Osteocyte (in vitro differentiated cells): ENCODE measurements at places on chromosomes 6 and 20. TPM values are rescaled to one million over a fixed set of nuclear protein-coding genes. Genes with fewer than 3 reads are reported as not detected.

GRCh38 chr20:25491446-25492038, 84.1 kb downstream of the GINS1 start:
- no peaks in the 10 kb centered on the region for H3K27me3 ChIP-seq
- DNase-seq: no peak
- no peak overlapping the region for H3K27ac ChIP-seq
- no peak overlapping the region for H3K4me3 ChIP-seq

DNA sequence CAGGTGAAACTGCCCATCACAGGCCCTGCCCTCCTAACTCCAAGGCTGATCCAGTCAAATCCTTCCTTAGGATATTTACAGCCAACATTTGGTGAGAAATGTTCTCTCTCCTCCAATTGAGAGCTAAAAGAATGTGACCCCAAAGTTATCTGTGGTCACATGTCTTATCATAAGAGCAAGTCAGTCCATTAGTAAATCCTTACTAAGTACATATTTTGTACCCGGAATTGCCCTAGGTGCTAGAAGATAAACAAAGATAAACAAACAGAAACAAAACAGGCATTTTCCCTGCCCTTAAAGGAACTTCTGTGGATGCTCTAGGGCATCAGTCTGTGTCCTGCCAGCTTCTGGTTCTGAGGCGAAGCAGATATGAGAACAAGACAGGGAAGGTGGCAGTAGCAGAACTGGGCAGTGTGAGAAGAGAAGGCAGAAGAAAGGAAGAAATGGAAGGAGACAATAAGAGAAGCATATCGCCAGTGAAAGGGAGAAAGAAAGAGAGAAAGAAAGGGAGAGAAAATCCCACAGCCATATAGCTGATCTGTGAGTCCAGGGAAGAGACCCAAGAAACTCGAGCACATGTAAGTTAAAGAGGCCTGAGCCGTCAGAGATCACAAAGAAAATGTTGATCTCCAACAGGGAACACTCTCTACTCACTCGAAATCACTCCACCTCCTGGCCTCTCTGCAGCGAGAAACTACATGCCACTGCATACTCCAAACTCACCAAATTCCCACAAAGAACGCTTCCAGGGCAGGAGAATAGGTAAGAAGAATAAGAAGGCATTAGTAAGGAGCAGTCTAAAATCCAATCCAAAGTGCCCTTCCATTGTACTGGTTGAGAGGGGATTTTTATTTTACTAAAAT, 41.7 kb downstream of the CDK5RAP1 start:
- H3K27ac ChIP-seq: no peak overlapping the region
- H3K4me3 ChIP-seq: no peak overlapping the region
- peaks cover 52% of the 10 kb centered on the region for H3K36me3 ChIP-seq

GRCh38 chr6:21284166-21284565, 309.4 kb upstream of the SOX4 start:
- no peaks in the 10 kb centered on the region for H3K36me3 ChIP-seq

DNA sequence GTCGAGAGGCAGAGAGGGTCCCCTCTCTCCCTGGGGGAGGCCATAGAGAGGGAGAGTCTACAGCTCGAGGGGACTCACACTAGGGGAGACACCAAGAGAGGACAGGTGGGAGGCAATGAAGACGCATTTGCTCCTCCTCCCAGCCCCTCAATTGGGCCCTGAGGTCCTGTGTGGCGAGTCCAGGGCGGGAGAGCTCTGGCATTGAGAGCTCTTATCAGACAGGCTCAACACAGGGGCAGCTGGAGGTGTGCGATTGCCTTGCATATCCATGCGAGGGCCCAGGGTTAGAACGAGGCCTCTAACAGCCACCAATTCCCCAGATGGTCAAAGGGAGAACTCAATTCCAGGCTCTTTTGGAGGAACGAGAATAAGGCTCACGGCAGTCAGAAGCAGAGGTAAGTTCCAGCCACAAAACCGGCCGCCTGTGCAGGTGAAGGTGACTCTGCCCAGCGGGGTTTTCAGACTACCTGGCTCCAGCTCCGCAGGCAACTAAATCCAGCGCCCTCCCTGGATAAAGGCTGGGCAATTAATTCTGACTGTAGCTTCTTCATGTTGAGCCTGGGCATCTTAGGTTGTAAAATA, 94.0 kb upstream of the MPC1 start:
- peaks cover 2% of the 10 kb centered on the region for H3K4me1 ChIP-seq
- H3K36me3 ChIP-seq: peaks cover 27% of the 10 kb centered on the region
- no peak overlapping the region for H3K4me3 ChIP-seq
- DNase-seq: no peak
- H3K27me3 ChIP-seq: no peaks in the 10 kb centered on the region
- H3K27ac ChIP-seq: no peak overlapping the region

GRCh38 chr6:110378552-110378951, 20.4 kb upstream of the METTL24 start:
- no peak for DNase-seq
- H3K36me3 ChIP-seq: no peaks in the 10 kb centered on the region
- no peak overlapping the region for H3K27ac ChIP-seq

GRCh38 chr6:86558318-86558717, 379.0 kb upstream of the HTR1E start:
- H3K4me1 ChIP-seq: no peaks in the 10 kb centered on the region
- no peak overlapping the region for H3K4me3 ChIP-seq
- DNase-seq: no peak
- no peaks in the 10 kb centered on the region for H3K36me3 ChIP-seq
- no peak overlapping the region for H3K27ac ChIP-seq
- no peaks in the 10 kb centered on the region for H3K27me3 ChIP-seq

- no peaks in the 10 kb centered on the region for H3K27me3 ChIP-seq
- H3K36me3 ChIP-seq: no peaks in the 10 kb centered on the region
- H3K4me1 ChIP-seq: peaks cover 21% of the 10 kb centered on the region
- no peak for DNase-seq
- H3K27ac ChIP-seq: peak overlapping the region; percentile 97
- peak overlapping the region; percentile 96 for H3K4me3 ChIP-seq
Observed at GRCh38 chr6:147201885-147202515, 2.2 kb upstream of the STXBP5 start.

GRCh38 chr20:64140956-64141355, 23.3 kb upstream of the MYT1 start:
- H3K4me1 ChIP-seq: no peaks in the 10 kb centered on the region
- H3K36me3 ChIP-seq: no peaks in the 10 kb centered on the region
- peaks cover 26% of the 10 kb centered on the region for H3K27me3 ChIP-seq
- no peak overlapping the region for H3K4me3 ChIP-seq

The GTF3C6 gene
- 64.9 and 66.2 TPM in 2 replicates for total RNA-seq

The PTCRA gene
- total RNA-seq: not detected in 2 replicates

The PERP gene
- 26.0 and 26.6 TPM in 2 replicates for total RNA-seq

The BAG2 gene
- total RNA-seq: 8.8 and 9.1 TPM in 2 replicates

The CTAGE9 gene
- total RNA-seq: not detected in 2 replicates

The SMLR1 gene
- total RNA-seq: not detected in 2 replicates

The MCCD1 gene
- total RNA-seq: not detected in 2 replicates
